ENCODE measurements at places on chromosomes 12 and 14. TPM values are rescaled to one million over a fixed set of nuclear protein-coding genes. Genes with fewer than 3 reads are reported as not detected.

The WIF1 gene
- not detected for total RNA-seq

- DNase-seq: peak; percentile 74
These were observed 554 bp upstream of the TSPAN31 start for GRCh38 chr12:57744194-57744776.

GRCh38 chr12:6963791-6964413, 6.6 kb downstream of the PHB2 start:
- DNase-seq: no peak

DNA sequence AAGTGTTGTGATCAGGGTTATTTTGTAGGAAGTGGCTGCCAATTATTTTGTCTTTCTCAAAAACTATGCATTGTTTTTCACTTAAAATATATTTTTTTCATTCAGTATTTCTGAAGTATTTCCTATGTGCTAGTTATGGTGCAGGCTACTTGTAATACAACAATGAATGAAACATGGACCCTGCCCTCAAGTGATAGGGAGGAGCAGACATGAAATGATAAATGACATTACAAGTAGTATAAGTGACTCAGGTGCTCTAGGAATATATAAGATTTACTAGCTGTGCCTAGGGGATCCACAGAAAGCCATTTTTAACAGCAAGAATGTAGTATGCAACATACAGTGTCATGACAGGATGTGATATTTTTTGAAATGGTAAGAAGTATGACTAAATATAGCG, 65.3 kb downstream of the TTLL5 start:
- no peak for DNase-seq

The TOGARAM1 gene
- 14.6 TPM for total RNA-seq

DNA sequence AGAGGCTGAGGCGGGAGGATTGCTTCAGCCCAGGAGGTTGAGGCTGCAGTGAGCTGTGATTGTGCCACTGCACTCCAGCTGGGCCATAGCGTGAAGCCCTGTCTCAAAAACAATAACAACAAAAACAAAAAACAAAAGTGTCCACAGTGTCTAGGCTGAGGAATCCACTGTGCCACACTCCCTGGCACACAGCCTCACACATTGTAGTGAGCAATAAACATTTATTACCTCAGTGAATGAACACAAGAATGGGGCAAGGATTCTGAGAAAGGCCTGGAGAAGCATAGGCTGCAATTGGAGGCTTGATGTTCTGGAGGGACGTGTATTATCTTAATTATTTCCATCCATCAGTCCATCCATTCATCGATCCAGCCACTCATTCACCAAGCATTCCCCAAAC, 17.1 kb upstream of the P2RX7 start:
- DNase-seq: no peak

The C1RL gene
- total RNA-seq: 18.1 TPM

The PLEKHD1 gene
- total RNA-seq: 0.61 TPM

The MYF5 gene
- not detected for total RNA-seq

The LALBA gene
- not detected for total RNA-seq

The RPGRIP1 gene
- not detected for total RNA-seq

DNA sequence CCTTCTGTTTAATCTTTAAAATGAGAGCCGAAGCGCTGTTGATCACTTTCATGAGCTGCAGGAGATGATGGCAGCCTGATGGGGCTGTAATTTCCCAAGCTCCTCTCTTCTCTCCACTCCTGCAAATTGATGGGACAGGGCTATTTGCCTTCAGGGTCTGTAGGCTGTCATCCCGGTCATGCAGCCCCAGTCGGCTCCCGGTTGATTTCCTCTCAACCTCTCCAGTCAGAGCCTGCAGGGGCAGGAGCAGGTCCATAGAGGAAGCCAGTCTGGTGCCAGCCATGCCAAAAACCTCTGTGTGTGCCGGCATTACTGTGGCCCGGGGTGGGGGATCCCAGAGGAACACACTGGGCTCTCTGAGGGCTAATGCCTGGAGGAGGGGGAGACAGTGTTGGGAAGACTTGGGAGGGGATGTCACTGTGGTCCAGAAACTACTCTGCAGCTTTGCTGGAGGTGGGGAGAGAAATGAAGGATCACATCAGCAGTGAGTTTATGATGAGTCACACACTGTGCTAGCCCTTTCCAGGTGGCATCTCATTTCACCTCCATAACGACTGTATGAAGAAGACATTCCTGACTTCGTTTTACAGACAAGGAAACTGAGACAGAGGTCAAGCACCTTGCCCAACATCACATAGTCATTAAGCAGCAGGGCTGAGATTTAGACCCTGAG, 46.5 kb upstream of the PRIMA1 start:
- DNase-seq: no peak

DNA sequence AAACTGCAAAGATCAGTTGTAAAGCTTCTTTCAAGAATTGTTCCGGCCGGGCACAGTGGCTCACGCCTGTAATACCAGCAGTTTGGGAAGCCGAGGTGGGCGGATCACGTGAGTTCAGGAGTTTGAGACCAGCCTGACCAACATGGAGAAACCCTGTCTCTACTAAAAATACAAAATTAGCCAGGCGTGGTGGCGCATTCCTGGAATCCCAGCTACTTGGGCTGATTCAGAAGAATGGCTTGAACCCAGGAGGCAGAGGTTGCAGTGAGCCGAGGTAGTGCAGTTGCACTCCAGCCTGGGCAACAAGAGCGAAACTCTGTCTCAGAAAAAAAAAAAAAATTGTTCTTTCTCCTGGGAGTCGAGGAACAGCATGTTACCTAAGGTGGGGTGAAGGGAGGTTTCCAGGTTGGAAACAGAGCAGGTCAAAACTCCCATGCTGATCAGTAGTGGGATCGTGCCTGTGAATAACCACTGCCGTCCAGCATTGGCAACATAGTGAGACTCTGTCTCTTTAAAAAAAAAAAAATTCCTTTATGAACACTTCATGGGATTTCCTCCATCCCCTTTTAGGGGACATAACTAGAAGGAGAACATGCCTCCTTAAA, 13.9 kb downstream of the FBXO34 start:
- DNase-seq: no peak

DNA sequence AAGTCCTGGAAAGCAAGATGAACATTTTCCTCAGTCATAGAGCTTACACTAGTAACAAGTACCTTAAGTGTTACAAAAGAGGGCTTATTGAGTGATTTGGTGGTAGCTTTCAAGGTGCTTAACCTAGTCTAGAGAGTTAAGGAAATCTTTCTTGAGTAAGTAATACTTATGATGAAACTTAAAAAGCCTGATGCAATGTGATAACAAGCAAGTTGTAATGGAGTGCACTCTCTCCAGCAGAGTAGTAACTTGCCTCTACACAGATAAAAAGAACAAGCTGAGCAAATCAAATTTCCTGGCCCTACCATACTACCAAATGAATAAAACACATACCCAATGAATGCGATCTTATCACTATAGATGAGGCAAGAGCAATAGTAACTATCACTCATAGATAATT, 639.9 kb upstream of the FBXO33 start:
- DNase-seq: no peak

DNA sequence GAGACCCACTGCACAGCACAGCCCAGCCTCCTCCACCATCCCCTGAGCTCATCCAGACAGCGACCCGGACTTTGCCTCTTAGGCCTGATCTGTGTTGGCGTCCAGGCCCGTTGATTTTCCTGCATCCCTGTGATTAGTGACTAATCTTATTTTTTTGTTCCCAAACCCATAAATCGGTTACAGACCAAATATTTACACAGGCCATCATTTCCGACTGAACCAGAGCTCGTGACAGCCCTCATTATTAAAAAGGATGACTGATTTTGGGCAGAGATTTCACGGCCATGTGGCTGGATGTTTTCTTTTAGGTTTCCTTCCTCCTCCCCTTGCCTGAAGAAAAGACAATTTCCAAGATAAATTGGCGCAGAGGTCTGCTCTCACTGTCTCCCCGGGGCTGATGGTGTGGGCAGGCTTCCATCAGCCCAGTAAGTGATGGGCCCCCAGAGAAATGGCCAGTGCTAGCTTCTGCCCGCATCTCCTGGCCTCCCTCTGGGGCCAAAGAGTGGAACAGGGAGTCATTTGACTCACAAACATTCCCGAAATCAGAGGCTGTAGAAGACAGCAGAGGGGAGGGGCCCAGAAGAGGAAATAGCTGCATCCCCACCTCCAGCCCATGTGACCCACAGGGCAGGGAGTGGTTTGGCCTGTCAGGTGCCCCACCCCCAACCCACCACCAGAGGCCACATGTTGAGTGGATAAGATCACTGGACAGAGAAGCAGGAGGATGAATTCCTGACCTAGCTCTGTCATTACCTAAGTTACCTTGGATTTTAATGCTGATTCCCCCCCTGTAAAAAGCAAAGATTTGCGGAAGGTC, 283.5 kb downstream of the KSR2 start:
- DNase-seq: no peak

DNA sequence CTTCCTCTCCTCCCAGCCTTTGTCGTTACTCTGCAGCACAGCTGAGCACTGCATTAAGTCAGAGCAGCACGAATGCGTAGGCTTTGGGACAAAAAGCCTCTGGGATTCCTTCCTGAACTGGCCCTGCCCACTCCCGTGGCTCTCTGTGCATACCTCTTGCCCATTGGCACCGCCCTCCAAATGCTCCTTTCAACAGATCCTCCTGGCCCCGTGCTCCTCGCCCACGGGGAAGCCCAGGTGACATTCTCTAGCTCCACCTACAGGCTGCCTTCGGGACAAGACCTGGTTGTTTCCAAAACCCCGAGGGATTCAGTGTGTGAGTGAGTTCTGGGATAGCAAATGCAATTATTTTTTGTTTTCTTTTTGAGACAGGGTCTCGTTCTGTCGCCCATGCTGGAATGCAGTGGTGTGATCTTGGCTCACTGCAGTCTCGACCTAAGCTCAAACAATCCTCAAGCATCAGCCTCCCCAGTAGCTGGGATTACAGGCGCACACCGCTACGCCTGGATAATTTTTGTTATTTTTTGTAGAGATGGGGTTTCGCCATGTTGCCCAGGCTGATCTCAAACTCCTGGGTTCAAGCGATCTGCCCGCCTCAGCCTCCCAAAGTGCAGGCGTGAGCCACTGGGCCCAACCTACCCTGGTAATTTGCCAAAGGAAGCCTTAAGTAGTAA, 17.9 kb upstream of the TDRD9 start:
- peak; percentile 67 for DNase-seq

- DNase-seq: no peak
These were observed 28.6 kb upstream of the PTPRQ start for GRCh38 chr12:80415466-80415865.

The ARMH4 gene
- not detected for total RNA-seq

DNA sequence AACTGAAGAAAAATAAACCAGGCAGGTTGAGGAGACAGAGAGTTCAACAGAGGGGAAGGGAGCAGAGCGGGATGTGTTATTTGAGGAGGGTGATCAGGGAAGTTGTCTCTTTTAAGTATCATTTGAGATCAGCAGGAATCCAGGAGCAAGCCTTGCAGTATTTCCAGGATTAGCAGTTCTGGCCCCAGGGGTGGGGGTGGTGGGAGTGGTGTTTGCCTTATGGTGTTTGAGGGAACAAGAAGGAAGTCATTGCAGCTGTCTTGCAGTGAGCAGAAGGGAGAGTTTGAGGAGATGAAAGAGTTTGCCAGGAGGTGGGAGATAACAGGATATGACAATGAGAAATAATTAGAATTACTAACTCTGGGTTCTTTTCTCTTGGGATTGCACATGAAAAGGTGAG, 418.6 kb downstream of the NELL2 start:
- DNase-seq: no peak

DNA sequence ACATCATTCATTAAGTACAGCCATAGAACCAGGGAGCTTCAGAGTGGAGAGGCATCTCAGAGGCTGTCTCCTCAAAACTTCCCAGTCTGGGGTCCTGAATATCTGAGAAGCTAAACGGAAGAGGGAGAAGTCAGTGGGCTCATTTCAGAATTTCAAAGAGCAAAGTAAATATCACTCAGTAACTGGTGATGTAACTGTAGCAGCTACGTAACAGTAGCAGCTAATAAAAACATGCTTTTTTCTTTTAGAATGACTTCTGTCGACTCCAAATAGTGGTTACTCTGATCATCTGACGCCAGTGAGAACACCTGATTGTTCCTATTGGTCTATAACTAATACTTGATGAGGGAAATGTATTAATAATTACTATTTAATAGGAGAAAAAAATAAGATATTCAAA, 383.3 kb downstream of the DPF3 start:
- no peak for DNase-seq

- no peak for DNase-seq
These were observed 77.1 kb downstream of the STXBP6 start for GRCh38 chr14:24972844-24973243.

The NRDE2 gene
- total RNA-seq: 26.7 TPM

The POTEG gene
- not detected for total RNA-seq

The TAS2R19 gene
- total RNA-seq: 2.0 TPM

The RFX4 gene
- total RNA-seq: not detected

The AICDA gene
- 0.10 TPM for total RNA-seq

The KCNA5 gene
- total RNA-seq: not detected

The CACNA2D4 gene
- total RNA-seq: 12.1 TPM

DNA sequence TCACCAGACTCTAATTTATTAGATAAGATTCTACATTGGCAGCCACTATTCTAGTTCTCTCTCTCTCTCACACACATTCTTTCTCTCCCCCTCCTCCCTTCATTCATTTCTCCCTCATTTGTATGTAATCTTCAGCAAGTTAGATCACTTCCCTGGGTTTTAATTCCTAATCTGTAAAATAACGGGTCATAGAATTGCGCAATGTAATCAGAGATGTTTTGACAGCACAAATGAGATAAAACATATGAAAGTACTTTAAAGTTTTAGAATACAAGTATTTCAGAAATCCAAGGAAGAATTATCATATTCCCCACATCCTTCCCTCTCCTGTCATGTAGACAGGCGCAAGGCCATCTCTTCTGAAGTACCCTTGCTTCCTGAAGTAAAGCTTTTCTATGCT, 21.7 kb downstream of the STYK1 start:
- no peak for DNase-seq

The ANKRD33 gene
- not detected for total RNA-seq

DNA sequence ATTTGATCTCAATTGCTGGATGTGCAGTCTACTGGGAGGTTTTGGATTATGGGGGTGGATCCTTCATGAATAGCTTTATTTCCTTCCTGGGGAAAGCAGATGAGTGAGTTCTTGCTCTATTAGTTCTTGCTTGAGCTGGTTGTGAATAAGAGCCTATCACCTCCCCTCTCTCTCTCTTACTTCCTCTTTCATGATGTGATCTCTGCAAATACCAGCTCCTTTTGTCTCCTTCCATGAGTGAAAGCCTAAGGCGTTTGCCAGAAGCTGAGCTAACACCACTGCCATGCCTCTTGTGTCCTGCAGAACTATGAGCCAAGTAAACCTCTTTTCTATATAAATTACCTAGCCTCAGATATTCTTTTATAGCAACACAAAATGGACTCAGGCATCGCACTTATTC, 302.7 kb downstream of the CCER1 start:
- no peak for DNase-seq

DNA sequence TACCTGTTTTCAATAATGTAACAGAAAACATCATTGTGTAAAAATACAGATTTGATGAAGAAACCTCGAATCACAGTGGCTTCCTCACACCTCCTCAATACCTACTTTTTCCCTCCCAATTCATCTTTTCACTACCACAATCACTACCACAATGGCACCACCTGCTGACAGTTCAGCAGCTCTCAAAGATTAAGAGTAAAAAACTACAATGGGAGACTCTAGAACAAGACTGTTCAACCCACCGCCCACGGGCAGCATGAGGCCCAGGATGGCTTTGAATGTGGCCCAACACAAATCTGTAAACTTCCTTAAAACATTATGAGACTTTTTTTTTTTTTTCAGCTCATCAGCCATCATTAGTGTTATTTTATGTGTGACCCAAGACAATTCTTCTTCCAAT, 15.2 kb downstream of the MED6 start:
- DNase-seq: no peak
